ENCODE measurements at places on chromosomes 6 and 20. TPM values are rescaled to one million over a fixed set of nuclear protein-coding genes. Genes with fewer than 3 reads are reported as not detected.

HLA-DRB1 gene
- 24.7 TPM for total RNA-seq

- H3K4me3 ChIP-seq: no peak overlapping the region
- DNase-seq: no peak
- H3K4me1 ChIP-seq: no peaks in the 10 kb centered on the region
- no peak overlapping the region for H3K27ac ChIP-seq
- H3K36me3 ChIP-seq: no peaks in the 10 kb centered on the region
These were observed 67.2 kb downstream of the OPRM1 start for GRCh38 chr6:154106251-154106650.

- H3K27ac ChIP-seq: no peak overlapping the region
- no peaks in the 10 kb centered on the region for H3K4me1 ChIP-seq
- no peaks in the 10 kb centered on the region for H3K36me3 ChIP-seq
- H3K4me3 ChIP-seq: no peak overlapping the region
- H3K27me3 ChIP-seq: no peaks in the 10 kb centered on the region
These were observed 119.6 kb upstream of the RIMS1 start for GRCh38 chr6:71766796-71767195.

- no peak overlapping the region for H3K27ac ChIP-seq
- no peaks in the 10 kb centered on the region for H3K27me3 ChIP-seq
- H3K4me3 ChIP-seq: no peak overlapping the region
- DNase-seq: no peak
These were observed 149.7 kb downstream of the AHI1 start for GRCh38 chr6:135347887-135348286.

- no peak overlapping the region for H3K4me3 ChIP-seq
- no peak overlapping the region for H3K27ac ChIP-seq
- no peaks in the 10 kb centered on the region for H3K36me3 ChIP-seq
- no peak for DNase-seq
These were observed 55.7 kb downstream of the TRMT11 start for GRCh38 chr6:126042001-126042419.

GRCh38 chr20:38726804-38727606, 2.7 kb downstream of the SLC32A1 start:
- peaks cover 92% of the 10 kb centered on the region for H3K27me3 ChIP-seq
- H3K4me3 ChIP-seq: no peak overlapping the region
- peaks cover 65% of the 10 kb centered on the region for H3K4me1 ChIP-seq
- no peak overlapping the region for H3K27ac ChIP-seq
- peak; percentile 34 for DNase-seq

RGS19 gene
- 35.3 TPM for total RNA-seq

DNA sequence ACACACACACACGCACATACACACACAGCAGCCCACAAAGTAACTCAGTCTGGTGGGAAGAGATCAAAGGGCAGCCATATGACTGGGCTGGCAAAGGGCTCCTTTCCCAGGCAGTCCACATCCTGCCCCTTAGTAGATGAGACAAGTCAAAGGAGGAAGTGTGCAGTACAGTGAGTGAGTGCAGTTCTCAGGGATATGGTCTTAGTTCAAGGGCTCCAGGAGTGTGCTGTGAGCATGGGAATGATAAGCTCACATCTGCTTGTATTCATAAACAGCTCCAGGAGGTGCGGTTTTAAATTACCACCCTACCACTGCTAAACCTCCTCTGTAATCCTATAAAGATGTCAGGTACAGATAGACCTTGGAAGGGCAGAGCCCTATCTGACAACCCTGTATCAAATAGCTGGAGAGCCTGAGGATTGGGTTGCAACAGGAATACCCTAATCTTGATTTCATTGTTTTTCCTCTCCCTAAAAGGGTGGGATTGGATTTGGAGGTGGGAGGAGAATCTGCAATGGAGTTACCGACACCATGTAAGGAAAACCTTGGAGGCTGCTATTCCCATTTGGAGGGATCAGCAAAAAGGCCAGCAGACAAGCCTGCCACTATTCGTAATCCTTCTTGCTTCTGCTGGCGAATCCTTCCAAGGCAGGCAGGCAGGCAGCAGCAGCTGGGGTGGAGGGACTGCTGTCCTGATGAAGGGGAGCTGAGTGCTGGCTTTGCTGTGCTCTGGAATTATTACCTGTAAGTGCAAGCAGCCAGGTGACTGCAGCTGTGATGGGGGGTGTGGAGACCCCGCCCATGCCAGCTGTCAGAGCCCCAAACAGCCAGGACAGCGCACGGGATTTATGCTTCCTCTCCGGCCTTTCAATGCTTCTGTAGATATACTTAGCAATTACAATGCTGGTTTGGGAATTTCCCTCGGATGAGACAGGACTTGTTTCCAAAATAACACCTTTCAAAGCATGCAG, 342.7 kb downstream of the PRL start:
- DNase-seq: no peak
- no peak overlapping the region for H3K4me3 ChIP-seq
- H3K4me1 ChIP-seq: no peaks in the 10 kb centered on the region
- H3K36me3 ChIP-seq: no peaks in the 10 kb centered on the region

TCFL5 gene
- total RNA-seq: 4.6 TPM

GRCh38 chr20:6502999-6503398, 264.5 kb upstream of the BMP2 start:
- DNase-seq: no peak
- no peaks in the 10 kb centered on the region for H3K36me3 ChIP-seq
- no peaks in the 10 kb centered on the region for H3K4me1 ChIP-seq
- no peak overlapping the region for H3K27ac ChIP-seq
- no peak overlapping the region for H3K4me3 ChIP-seq
- no peaks in the 10 kb centered on the region for H3K27me3 ChIP-seq

DNA sequence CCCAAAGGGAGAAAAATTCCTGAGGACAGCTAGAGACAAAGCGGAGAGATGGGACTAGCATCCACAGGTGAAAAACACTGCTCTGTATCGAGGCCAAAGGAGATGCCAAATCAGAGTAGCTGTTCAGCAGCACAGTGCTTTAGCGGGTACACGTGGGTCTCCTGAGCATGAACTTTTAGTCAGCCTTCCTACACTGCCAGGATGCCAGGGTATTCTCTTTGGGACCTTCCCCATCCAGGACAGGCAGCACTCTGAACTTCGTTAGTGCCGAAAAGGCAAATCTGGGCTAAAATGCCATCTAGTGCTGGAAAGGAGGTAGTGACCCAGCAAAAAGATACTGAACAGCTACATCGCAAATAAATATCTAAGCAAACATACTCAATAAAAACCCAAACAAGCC, 64.9 kb downstream of the C6orf58 start:
- no peaks in the 10 kb centered on the region for H3K36me3 ChIP-seq
- no peak overlapping the region for H3K27ac ChIP-seq
- no peaks in the 10 kb centered on the region for H3K27me3 ChIP-seq

DNA sequence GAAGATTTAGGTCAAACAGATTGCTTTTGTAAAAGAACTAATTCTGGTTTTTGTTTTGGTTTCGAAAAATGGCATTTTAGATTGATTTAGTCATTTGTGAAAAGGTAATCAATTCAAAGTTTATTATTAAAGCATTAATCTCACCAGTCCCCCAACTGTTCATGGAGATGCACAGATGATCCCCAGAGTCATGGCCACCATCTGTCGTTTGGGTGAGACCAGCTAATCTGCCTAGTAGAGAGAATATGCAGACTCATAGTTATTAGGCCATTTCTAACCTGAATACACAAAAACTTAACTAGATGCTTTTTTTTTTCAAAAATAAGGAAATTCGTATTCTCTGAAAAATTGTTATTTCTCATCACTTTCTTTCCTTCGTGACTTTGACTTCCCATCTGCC, 58.1 kb downstream of the C6orf58 start:
- no peaks in the 10 kb centered on the region for H3K27me3 ChIP-seq
- H3K4me3 ChIP-seq: no peak overlapping the region
- DNase-seq: no peak

GRCh38 chr20:51560042-51560441, 17.5 kb upstream of the NFATC2 start:
- no peaks in the 10 kb centered on the region for H3K36me3 ChIP-seq
- no peak overlapping the region for H3K4me3 ChIP-seq
- no peak overlapping the region for H3K27ac ChIP-seq
- H3K27me3 ChIP-seq: peaks cover 52% of the 10 kb centered on the region

GRCh38 chr20:59955131-59955796, 3.0 kb upstream of the CDH26 start:
- no peak overlapping the region for H3K4me3 ChIP-seq
- no peak for DNase-seq
- H3K36me3 ChIP-seq: no peaks in the 10 kb centered on the region
- no peak overlapping the region for H3K27ac ChIP-seq

GRCh38 chr20:58597249-58597891, 53.7 kb upstream of the STX16 start:
- no peaks in the 10 kb centered on the region for H3K36me3 ChIP-seq
- no peaks in the 10 kb centered on the region for H3K4me1 ChIP-seq
- no peak overlapping the region for H3K4me3 ChIP-seq
- H3K27me3 ChIP-seq: no peaks in the 10 kb centered on the region

GRCh38 chr6:169429001-169429400, 175.4 kb upstream of the THBS2 start:
- no peaks in the 10 kb centered on the region for H3K4me1 ChIP-seq
- H3K27ac ChIP-seq: no peak overlapping the region

GRCh38 chr20:49785852-49786175, 26.8 kb upstream of the SLC9A8 start:
- H3K4me1 ChIP-seq: no peaks in the 10 kb centered on the region
- H3K27ac ChIP-seq: peak overlapping the region; percentile 1
- no peak for DNase-seq
- no peak overlapping the region for H3K4me3 ChIP-seq
- H3K27me3 ChIP-seq: no peaks in the 10 kb centered on the region
- no peaks in the 10 kb centered on the region for H3K36me3 ChIP-seq

DNA sequence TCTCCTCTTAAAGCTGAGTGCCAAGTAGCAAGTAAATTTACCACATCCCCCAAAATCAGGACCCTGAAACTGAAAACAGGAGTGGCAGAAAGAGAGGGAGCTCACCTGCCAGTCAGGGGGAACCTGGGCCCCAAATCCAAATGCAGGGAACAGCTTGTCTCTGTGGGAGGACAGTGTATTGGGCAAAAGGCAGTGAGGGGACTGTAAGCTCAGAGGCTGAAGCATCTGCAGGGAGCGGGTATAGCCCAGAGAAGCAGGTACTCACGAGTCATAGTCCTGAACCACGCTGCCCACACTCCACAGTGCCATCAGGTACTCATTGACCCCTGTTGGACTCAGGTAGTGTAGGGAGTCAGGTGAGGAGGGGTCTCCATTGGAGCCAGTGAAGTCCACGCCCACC, 15.0 kb downstream of the SPAG4 start:
- no peak overlapping the region for H3K27ac ChIP-seq
- H3K27me3 ChIP-seq: no peaks in the 10 kb centered on the region
- H3K36me3 ChIP-seq: peaks cover 41% of the 10 kb centered on the region

VGLL2 gene
- not detected for total RNA-seq

DNA sequence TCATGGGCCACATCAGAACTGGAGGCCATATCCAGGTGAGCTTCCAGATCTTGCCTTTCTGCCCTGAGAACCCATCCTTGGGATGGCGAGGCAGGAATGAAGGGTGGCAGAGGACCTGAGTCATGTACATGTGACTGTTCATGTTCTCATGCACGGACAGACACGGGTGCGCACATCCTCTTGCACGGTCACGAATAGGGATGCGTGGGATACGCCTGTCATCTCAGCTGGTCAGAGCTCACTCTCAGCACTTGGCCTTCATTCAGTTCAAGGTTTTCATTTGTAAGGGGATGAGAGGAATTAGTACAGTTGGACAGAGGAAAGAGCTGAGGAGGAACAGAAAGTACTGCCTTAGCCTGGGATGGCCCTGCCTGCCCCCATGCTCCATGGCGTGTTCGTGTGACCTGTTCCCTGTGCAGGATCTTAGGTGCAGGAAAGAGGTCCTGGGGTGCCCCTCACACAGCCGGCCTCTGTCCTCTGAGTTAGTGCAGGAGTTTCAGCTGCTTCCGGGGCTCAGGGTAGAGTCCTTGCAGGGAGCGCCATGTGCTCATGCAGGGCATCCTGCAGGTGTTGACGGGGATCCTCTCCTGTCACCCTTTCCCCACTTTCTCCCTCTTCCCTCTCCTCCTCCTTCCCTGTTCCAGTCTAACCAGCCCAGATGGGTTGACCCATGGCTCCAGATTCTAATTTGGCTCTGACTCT, 173.4 kb downstream of the DTNBP1 start:
- peaks cover 15% of the 10 kb centered on the region for H3K36me3 ChIP-seq
- no peak overlapping the region for H3K27ac ChIP-seq
- H3K4me3 ChIP-seq: no peak overlapping the region
- no peaks in the 10 kb centered on the region for H3K27me3 ChIP-seq
- peaks cover 6% of the 10 kb centered on the region for H3K4me1 ChIP-seq

DNA sequence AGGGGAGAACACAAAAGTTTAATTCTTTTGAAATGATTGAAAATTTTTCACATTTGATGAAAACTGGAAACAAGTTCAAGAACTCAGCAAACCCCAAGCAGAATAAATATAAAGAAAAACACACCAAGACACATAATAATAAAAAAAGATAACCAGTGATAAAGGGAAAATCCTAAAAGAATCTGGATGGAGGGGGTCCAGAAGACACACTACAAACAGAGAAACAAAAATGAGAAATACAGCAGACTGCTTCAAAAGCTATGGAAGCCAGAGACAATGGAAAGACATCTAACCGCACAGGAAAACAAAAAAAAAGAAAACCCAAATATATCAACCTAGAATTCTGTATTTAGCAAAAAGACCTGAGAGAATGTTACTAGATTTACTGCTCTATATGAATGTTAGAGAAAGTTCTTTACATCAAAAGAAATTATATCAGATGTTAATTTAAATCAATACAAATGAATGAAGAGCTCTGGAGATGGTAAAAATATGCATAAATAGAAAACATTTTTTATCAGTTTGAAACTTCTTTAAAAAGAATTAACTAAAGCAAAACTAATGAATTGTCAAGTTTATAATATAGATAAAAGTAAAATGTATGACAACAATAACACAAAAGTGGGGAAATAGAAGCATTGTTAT, 310.7 kb upstream of the PREP start:
- no peaks in the 10 kb centered on the region for H3K36me3 ChIP-seq
- H3K27ac ChIP-seq: no peak overlapping the region
- H3K4me1 ChIP-seq: no peaks in the 10 kb centered on the region

- no peaks in the 10 kb centered on the region for H3K36me3 ChIP-seq
- no peak for DNase-seq
- H3K27ac ChIP-seq: no peak overlapping the region
- no peaks in the 10 kb centered on the region for H3K27me3 ChIP-seq
- H3K4me3 ChIP-seq: no peak overlapping the region
These were observed 35.7 kb downstream of the OGFRL1 start for GRCh38 chr6:71324194-71324785.

CST4 gene
- total RNA-seq: not detected

GRCh38 chr20:52047811-52048764, 143.5 kb downstream of the ZFP64 start:
- no peaks in the 10 kb centered on the region for H3K36me3 ChIP-seq
- no peak overlapping the region for H3K27ac ChIP-seq
- DNase-seq: no peak
- H3K27me3 ChIP-seq: no peaks in the 10 kb centered on the region

- no peaks in the 10 kb centered on the region for H3K4me1 ChIP-seq
- H3K36me3 ChIP-seq: no peaks in the 10 kb centered on the region
- no peak overlapping the region for H3K4me3 ChIP-seq
- H3K27ac ChIP-seq: no peak overlapping the region
- DNase-seq: no peak
- no peaks in the 10 kb centered on the region for H3K27me3 ChIP-seq
These were observed 5.6 kb upstream of the ZBTB46 start for GRCh38 chr20:63836458-63837344.

Measured in CD8-positive, alpha-beta memory T cell (primary cell).